Cortex of kidney (tissue), 1 donor: ENCODE measurements at places on chromosomes 6 and 20.

DNA sequence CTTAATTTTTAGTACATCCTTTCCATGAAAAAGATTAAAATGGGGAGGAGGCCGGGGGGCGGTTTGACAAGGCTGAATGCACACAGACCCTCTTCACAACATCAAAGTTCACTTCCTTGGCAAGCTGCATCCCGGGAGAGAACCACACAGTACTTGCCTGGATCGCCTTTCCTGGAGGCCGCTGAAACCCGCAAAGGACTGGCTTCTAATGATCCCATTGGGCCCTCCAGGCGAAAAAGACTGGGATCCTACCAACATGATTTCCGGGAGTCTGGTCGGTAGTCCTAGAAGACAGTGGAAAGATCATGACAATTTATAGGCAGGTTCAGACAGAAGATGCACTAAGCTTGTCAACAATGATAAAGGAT is 60.2 kb downstream of the RIPOR2 start:
- no peak for DNase-seq

GRCh38 chr6:150118627-150119026 is 24.2 kb upstream of the PPP1R14C start:
- no peak for DNase-seq

DNA sequence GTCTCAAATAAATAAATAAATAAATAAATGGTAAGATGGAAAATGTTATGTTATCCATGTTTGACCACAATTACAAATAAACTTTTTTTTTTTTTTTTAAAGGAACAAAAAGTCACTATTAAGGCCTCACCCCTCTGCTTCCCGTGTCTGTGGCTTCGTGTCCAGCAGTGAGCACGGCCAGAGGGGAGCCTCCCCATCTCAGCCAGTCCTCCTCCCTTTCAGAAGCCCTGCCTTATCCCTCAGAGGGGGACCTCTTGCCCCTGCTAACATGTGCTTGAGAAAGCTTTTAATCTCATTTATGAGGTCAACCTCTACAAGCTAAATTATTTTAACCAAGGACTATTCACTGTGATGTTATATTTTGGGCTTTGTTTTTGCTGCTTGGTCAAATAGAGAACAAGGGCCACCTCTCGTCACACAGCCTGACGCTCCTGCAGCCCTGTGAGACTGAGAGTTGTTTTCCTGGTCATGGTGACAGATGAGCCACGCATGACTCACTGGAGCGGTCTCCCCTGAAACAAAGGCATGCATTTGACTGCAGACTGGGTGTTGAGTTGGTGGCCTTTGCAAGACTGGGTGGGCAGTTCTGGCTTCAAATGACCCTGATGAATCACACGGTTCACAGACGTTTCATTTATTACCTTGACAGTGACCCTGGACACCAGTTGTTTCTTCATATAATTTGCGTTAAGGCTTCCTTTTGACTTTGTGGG is 131.8 kb downstream of the TIAM2 start:
- DNase-seq: no peak

DNA sequence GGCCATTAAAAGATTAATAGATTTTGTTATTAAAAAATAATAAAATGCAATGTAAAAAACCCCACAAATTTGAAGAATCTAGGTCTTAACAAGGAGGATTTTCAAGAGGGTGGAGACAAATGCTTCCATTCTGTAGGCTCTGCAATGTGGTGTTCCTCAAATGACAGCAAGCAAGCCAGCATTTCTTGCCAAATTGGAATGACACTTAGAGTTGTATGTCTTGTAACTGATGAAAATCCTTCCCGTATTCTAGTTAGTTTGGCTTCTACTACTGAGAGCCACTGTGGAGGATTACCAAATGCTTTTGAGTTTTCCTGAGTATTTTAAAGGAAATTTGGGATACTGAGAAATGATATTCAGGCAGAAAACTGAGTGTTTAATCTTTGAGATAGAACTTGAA is 1225.5 kb upstream of the CITED2 start:
- DNase-seq: no peak

DNA sequence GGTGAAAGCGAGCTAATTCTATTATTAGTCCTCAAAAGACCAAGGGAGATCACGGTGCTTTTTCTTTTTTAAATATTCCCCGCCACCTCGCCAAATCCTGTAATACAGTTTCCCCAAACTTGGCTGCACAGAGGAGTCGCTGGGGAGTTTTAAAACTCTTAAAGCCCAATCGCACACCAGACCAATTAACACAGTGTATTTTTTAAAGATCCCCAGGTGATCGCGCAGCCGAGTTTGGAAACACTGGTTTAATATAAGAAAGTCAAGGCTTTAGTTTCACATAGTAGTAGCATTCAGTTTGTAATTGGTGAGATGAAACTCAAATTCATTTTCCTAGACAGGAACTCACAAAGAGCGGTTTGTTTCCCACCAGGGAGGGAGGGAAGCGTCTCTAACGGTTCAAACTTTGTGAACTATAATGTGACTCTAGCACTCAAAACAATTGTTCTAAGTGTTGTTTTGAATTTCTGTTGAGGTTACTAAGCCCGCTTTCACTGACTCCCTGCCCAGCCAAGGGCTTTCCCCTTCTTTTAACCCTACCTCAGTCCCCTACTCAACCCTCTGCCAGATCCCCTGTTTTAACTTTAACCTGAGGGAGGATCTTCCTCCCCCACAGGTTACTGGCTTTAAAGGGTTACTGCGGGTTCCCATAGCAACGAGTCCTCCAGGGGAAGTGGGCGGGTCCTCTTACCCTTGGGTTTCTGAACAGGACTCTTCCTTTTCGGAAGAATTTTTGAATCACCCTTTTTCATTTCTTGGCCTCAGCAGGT is 25.7 kb upstream of the BTBD3 start:
- DNase-seq: no peak

DNA sequence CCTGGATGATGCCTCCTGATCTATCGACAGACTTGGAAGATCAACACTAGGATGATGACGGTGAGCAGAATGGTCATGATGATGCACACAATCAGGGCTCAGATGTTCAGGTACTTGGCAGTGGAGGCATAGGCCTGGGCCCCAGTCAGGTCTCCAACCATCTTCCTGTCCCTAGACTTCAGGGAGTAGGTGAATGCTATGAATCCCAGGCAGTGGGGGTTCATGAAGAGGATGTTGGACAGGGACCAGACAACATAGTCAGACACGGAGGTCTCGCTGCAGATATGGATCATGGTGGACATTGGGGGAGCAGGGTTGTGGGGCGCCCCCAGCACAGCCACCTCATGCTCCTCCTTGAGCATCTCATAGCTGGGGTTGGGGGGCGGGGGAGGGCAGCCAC is 27.5 kb downstream of the HLA-F start:
- no peak for DNase-seq

- DNase-seq: no peak
These were observed 17.3 kb upstream of the BTN3A2 start for GRCh38 chr6:26347699-26348098.

- DNase-seq: no peak
These were observed 14.6 kb downstream of the GMDS start for GRCh38 chr6:2230659-2231277.

DNA sequence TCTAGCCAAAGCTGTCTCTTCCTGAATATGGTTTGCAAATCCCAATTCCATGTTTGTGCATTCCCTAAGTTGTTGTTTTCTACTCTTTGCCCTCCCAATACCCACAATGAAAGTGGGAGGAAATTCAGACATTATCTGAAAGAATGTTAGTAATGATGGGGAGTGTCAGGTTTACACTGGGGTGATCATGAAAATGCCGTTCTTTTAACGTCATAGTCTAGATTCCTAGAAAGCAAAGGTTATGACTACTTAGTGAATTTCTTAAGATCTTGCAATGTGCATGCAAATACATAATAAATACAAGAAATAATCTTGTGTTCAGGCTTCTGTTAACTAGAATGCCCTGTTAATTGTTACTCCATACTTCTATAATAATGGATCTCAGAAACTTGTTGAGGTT is 101.0 kb downstream of the LCA5 start:
- DNase-seq: no peak

DNA sequence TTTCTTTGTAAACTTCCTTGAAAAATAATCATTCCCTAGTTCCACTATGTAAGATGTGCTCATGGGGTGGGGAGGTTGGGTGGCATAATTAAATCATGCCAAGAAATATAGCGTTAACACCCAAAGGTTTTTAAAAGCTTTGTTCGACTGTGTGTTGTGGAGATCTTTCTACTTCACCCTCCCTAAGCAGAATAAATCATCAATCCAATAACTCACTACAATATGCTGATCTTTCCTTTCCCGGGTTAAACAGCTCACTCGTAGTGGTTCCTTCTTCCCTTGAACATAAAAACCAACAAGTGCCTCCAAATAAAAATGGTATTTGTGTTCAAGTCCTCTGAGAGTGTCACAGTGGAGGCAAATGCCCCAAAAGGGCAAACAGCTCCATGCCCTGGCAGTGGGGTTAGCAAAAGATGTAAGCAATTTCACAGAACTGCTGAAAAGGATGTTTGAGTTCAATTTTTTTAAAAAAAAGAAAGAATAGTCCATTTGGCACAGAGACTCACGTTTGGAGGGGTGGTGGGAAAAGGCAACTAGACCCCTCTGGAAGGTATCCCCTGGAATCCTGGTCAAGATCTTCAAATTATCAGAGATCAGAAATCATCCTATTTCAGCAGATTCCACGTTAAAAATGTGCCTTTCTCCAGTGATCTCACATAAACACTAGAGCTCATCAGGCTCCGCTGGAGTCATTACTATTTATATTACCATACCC is 99.1 kb downstream of the TFAP2A start:
- no peak for DNase-seq

GRCh38 chr6:170280689-170281045 is 10.2 kb downstream of the DLL1 start:
- no peak for DNase-seq

DNA sequence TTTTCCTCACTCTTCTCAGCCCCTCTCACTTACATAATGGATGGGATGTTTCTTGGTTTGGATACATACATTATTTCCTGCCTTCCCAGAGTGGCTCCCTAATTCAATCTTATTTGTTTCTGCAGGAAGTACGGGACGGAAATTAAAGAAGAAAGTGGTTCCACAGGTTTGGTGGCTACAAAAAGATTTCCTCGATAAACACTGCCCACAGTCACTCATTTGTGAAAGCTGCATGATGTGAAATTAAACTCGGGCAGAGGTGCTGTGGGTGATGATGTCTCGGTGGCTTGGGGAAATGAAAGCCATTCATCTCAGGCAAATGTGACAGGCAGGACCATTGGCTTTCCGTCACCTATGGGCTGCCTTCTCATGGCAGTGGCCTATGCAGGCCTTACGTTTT is 119.5 kb upstream of the KCNG1 start:
- no peak for DNase-seq

DNA sequence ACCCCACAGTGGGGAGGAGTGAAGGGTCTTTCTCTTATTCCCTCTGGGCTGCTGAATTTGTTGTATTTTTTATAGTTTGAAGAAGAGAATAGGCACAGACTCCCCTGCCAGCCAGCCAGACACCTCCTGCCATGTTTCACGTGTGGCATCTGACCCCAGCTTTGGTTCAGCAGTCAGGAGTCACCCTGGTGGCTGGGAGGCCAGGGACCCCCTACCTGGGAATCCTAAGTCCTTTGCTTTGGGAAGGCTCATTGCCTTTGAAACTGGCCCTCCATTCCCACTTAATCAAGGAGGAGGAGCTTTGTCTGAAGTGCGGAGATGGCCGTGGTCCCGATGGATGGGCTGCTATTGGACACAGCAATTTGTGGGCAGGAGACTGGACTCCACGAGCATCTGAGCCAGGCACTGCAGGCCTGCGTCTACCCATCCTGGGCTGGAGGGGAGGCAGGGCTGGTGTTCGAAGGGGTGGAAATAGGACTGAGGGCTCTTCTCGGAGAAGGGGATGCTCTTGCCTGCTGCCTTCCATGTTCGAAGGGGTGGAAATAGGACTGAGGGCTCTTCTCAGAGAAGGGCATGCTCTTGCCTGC is 196.1 kb downstream of the DLL1 start:
- no peak for DNase-seq

- no peak for DNase-seq
These were observed 54.0 kb upstream of the PTPRK start for GRCh38 chr6:128574402-128574801.

GRCh38 chr6:105967917-105968602 is 118.1 kb upstream of the PRDM1 start:
- no peak for DNase-seq

DNA sequence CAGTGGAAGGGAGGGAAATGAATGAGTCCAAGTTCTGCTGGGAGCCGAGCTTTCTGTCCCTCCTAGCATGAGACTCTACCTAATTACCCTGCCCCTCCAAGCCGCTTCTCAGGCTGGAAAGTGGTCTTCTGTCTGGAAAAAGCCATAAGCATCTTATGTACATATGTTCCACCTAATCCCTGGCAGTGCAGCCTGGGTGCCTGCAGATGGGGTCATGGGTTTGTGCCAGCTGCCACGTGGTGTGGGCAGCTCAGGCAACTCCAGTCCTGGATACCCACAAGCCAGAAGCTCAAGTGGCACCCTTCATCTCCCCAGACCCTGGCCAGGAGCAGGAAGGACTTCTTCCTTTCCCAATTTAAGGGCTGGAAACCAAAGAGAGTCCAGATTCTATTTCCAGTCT is 253.1 kb downstream of the LY86 start:
- DNase-seq: no peak

- DNase-seq: no peak
These were observed 504.0 kb upstream of the ARID1B start for GRCh38 chr6:156273065-156273711.

DNA sequence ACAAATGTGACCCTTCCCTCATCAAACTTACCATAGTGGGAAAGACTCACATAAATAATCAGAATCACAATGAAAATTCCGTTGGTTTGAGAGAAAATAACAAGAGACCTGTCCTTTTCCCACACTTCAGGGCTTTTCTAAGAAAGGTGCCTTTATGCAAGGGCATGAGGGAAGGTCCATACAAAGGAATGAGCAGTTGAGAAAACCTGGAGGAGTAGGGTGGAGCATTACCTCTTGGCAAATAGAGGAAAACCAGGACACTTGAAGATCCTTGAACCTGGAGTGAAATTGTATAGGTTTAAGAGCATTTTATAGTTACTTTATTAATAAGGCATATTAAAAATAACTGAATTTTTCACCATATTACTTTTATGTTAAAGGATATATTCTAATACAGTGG is 54.3 kb downstream of the UBR2 start:
- DNase-seq: no peak

GRCh38 chr20:16241911-16242310 is 331.3 kb downstream of the KIF16B start:
- no peak for DNase-seq

GRCh38 chr6:122788208-122788607 is 850 bp upstream of the SMPDL3A start:
- DNase-seq: no peak

DNA sequence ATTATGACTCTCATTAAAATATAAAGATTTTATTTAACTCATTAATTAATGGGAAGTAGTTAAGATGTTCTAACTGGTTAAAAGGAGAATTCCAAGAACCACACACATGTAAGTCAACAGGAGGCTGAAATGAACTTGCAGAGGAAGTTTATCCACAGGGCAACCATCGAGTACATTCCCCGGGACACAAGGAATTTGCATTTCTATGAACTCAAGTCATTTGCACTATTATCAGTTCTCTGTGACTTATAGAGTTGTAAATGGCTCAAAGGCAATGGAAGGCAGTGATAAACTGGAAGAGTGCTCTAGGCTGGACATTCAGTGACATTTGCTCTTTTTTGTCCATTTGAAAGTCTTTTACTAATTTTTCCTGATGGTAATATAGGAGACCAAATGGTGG is 97.4 kb downstream of the SNX5 start:
- no peak for DNase-seq

GRCh38 chr6:37988127-37988526 is 168.6 kb downstream of the ZFAND3 start:
- DNase-seq: no peak
